ENCODE measurements at places on chromosomes 4 and X.

- no peak for DNase-seq
These were observed 374.1 kb upstream of the MAD2L1 start for GRCh38 chr4:120440730-120441129.

GRCh38 chrX:72368796-72369195, 63.1 kb upstream of the CITED1 start:
- no peak for DNase-seq

DNA sequence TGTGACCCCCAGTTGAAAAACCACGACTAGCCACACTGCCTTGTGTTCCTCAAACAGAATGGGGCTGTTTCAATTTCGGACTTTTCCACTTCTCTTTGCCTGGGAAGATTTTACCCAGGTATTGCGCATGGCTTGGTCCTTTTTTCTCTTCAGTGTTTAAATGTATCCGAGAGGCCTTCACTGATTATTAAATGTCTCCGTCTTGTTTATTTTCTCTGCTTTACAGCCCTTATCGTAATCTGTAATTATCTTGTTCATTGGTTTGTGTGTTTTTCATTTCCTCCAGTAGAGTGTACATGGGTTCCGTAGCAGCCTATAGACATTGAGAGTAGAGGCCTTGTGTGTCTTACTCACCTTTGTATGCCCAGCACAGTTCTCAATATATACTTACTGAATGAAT, 2.4 kb downstream of the MOSPD2 start:
- DNase-seq = no peak

DNA sequence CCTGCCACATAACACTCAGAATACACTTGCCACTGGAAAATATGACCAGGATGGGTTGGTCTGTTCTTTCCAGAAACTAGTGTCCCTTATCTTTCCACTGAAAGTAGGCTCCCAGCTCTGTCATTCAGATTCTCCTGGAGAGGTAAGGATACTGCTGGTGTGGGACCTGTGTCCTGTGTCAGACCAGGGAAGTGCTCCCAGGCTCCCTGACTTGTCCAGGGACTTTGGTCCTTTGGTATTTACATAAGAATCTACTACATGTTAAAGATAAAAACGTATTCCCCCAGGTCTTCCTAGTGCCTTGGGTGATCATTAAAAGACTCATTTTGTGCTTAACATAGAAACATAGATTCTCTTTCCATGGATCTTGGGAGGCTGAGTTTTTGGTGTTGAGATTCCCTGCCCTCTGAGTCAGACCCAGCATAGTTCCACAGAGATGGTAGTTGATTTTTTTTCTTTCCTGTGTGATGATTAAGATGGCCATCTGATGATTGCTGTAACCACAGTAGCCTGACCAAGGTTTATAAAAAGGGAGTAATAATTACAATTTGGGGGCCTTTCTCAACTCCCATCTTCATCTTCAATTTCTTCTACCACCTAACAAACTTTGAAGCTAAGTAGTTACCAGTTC, 159.8 kb upstream of the JADE1 start:
- no peak for DNase-seq

DNA sequence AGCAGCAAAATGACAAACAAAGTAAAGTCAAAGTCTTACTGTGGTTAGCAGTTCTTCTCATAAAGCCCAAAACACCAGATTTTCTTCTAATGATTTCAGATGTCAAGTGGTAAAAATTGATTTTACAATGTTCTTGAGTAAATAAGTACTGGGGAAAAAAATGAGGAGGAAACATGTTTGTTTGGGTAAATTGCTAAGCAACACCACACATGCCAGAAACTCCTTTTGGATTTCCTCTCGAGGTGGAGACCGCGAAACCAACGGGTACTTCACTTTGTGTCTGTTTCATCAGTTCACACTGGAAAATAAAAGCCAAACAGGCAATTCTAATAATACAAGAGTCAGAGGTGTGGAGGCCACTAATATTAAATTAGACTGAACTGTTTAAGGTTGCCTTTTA, 4.6 kb upstream of the PKD2 start:
- DNase-seq = no peak

- DNase-seq = no peak
These were observed 62.1 kb downstream of the VCX3A start for GRCh38 chrX:6472652-6473342.

DNA sequence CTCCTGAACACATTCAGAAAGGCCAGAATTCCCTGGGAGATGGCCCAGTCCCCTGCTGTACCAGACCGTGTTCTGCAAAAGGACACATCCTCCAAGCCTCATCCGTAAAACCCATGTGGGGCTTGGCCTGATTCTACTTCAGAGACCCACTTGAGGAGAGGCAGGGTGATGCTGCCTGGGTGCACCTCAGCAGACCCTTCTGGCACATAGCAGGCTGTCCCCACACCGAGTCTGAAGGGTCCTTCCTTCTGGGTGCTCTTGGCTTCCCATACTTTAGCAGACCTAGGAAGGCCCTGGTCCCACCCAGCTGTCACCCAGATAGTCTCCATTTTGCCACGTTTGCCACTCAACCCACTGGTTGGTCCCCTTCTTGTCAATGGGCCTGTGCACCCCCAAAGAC, 270.1 kb upstream of the AGTR2 start:
- DNase-seq = no peak

DNA sequence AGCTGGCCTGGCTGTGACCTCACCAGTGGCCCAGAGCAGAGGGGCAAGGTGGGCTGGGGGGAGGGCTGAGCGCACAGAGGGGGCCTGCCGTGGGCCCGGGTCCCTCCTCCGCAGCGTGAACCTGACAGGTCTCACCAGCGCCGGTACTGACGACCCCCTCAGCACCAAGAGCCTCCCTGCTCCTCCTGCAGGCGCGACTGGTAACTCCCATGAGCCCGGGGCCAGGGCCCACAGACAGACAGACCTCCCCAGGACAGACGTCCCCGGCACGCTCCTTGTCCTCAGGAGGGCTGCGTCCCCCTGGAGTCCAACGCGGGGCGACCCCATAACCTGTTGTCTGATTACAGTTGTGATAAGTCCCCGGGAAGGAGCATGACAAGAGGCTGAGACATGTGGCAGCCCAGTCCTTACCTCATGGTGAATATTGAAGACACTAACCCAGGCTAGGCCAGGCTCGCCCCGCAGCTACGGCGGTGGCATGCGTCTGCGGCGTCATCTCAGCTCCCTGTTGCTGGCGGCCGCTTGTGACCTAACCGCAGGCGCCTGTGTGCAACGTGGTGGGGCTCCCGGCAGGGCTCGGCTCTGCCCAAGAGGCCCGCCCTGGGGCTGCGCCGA, 8.5 kb downstream of the AKAP17A start:
- DNase-seq = no peak

DNA sequence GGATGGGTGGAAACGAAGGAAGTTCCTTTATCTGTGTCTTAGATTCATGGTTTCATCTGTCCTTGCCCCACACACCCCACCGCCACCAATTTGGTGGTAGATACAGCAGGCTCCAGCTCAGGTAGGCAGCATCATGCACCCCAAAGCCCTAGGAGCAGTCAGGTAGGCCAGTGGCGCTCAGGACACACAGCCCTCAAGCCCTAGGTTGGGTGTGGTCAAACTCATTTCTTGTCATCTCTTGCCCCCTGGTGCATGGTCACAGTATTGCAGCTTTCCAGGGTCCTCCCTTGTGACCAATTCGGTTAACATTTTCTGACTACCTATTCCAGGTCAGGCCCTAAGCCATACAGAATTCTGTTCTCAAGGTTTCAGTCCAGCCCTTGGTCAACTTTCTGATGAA, 14.5 kb upstream of the PRRG3 start:
- DNase-seq = peak; percentile 41

DNA sequence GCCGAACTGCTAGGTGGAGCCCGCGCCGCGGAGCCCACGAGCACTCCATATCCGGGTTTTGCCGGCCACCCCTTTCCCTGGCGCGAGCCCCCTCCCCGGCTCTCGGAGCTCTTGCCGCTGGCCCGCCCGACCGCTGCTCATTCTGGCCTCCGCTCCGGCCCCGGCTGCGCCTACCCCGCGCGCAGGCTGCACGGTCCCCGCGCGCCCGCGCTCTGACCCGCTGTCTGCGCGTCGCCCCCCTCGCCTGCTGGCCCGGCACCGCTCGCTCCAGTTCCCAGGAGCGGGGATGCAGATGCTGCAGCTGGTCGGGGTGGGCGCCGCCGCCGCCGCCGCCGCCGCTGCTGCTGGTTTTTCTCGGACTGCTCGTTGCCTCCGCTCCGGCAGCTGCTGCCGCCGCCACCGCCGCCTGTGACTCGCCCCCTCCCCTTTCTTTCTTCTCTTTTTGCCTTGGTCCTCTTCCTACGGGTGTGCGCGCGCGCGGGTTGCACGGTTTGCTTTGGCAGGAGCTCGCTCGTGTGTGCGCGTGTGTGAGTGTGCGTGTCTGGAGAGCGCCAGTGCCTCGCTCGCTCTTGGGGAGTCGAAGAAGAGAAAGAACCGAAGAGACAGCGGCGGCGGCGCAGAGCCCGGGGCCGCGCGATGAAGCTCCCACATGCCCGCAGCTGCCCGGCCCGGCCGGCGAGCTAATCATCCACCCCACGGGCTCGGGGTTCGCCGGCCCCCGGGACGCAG, at the start of gene ADGRL3:
Gene ADGRL3, plus strand, starts transcription at position 140 of the 729 bp plus-strand sequence.
- DNase-seq = no peak

DNA sequence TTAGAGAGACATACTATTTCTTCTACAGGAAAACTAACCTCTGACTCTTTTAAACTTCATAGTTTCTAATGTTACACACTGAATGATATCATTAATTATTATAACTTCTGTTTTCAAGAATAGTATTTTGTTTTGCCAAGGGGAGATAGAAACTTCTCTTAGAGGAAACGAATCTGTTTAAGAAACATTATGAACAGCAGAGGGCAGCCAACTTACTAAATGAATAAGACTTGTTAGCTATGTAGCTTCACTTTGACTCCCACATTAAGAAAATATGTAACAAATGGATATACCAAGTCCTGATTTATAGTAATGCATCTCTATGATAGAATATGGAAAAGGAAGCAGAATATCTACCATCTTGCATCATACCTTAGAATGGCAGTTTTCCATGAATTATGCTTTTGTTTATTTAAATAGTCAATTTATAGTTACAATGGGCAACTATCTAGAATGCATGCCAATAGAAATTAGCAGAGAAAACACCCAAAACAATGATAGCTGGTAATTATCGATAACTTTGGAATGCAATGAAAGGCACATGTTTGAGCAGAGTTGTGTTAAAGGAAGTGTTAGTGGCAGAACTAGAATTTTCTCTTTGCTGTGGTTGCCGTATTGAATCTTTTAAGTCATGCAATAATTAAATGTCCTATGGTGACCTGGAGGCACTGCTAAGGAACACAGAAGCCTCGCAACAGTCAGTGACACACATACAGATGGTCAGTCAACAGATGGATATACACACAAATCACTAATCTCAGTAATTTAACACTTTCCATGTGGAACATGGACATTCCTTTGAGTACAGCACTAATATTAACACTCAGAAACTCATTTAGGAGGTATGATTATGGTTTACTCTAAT, 105.7 kb upstream of the PDLIM3 start:
- no peak for DNase-seq

- no peak for DNase-seq
These were observed 73.0 kb upstream of the ACSL1 start for GRCh38 chr4:184898793-184899192.

DNA sequence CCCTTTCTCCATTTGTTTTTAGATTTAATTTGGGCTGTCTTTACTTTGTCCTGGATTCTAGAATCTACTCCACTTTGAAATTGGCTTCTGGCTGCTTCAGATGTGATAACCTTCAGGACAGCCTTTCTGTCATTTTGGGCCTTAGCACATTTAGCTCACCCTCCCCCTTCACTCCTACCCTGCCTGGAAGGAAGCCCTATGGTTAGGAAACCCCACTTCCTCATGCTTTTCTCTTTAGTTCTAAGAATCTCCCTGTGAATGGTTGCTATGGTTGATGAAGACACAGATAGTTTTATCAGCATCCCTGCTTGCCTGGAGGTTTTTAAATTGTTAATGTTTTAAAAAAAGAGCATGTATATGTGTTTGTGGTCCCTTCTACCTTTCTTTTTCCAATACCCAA, 100.7 kb upstream of the PTPN13 start:
- DNase-seq = no peak

- no peak for DNase-seq
These were observed 48.2 kb downstream of the USP26 start for GRCh38 chrX:133048751-133049150.

- DNase-seq = no peak
These were observed 590.0 kb downstream of the BCOR start for GRCh38 chrX:39507617-39508299.

DNA sequence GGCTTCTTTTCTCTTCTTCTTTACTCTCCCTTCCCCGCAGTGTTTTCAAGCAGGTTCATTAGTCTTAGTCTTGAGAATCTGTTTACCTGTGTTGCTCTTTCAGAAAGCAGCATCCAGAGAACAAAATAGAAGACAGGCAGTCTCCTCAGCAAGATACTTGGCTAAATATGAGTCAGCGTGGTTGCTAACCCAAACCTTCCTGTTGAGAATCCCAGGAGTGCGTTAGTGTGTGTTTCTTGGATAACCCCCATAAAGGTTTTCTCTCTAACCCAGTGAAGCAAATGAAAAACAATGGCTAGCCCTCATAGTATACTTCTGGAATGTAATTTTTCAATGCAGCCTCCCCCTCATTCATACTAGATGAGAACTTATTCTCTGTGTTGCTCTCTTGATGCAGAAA, 41.1 kb downstream of the BMPR1B start:
- no peak for DNase-seq

- DNase-seq = no peak
These were observed 171.8 kb upstream of the TTC29 start for GRCh38 chr4:147117431-147117830.
